Stimulated activated CD8-positive, alpha-beta memory T cell treated with anti-CD3 and anti-CD28 coated beads, Interleukin-15, amount 100 ng/mL, for 24 hours (primary cell): ENCODE measurements at places on chromosomes 5 and 9.

- DNase-seq, result no peak
These were observed 216.1 kb downstream of the ACTL7B start for GRCh38 chr9:108639696-108640095.

DNA sequence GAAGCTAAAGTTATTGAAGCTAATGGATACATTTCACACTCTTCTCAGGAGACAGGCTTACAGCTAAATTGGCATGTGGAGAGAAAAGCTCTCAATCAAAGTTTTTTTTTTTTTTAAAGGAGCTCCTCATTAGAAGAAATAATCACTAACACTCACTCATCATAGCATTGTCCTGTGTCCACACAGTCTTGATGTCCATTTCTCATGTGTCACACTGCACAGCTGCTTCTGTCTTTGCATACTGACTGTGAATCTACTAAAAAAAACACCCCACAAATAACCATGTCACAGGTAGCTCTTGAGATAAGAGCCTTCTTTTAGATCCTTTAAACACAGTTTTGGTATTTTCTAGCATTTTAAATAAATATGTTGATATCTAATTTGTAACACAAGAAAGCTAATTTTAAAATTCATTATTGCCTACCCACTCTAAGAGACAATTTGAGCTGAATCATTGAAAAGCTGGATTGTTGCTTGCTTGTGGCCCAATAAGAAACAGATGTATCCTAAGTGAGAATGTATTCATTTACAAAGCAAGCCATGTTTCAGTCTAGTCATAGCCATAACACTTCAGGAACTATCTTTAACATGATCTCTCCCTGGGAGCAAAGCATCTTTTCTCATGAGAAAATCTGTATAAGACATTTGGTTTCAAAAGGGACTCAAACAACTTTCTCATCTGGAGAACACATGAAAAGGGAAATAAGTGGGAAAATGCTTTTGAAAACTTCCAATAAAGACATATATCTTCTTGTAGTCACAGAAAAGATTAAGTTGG is 48.1 kb upstream of the PCSK1 start:
- no peak for DNase-seq

- DNase-seq, result no peak
These were observed 48.3 kb downstream of the EHMT1 start for GRCh38 chr9:137666955-137667670.

GRCh38 chr9:68793605-68794343 is 88.7 kb downstream of the PIP5K1B start:
- no peak for DNase-seq

- no peak for DNase-seq
These were observed 59.7 kb downstream of the PCSK1 start for GRCh38 chr5:96373381-96373733.

DNA sequence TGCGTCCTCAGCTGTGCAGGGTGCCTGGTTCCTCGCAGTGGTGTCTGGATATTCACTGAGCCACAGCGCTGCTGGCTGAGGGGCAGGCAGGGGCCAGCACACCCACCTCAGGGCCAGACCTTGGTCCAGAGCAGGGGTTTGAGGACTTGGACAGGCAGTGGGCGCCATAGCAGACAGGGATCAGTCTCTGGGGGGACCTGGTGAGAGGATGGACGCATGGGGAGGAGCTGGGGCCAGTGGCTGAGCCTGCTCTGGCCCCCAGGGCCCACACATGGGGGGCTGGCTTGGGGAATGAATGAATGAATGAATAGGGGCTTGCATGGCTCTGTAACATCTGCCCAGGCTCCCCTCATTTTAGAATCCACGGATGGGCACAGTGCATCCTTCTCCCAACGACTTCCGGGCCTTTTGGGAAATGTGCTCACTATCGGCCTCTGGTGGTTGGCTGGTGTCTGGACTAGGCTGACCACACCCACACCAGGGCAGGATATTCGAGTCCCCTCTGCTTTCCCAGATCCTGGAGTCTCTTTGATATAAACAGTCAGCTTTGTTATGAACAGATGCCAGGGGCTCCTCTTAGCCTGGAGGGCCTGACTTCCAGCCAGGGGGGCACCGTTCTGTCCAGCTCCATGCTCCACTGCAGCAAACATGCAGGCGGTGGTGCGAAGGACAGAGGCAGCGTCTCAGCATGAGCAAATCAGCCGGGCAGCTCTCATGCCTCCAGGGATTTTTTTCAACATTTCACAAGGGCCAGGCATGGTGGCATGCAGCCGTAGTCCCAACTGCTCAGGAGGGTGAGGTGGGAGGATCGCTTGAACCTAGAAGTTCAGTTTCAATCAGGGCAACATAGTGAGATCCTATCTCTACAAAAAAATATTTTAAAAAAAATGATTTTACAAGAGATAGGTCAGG is 62.6 kb downstream of the NEK6 start:
- DNase-seq, result peak; percentile 9

DNA sequence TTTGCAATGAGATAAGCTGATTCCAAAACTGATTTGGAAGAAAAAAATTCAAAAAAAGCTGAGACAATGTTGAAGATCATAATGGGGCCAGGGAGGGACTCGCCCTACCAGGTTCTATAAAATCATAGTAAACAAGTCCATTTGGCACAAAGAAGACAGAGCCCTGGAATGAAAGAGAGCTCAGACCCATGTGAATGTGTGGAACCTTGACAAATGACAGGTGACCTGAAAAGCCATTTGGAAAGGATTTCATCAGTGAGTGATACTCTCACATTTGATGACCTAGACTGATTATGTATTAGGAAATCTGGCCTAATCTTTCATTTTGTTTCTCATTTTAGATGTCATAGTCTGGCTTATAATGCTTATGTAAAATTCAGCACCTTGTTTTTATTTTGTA is 26.8 kb downstream of the SPTAN1 start:
- DNase-seq, result no peak

GRCh38 chr5:82491397-82491796 is 213.2 kb upstream of the RPS23 start:
- no peak for DNase-seq

GRCh38 chr9:133163504-133164172 is at the start of gene GBGT1:
Gene GBGT1, minus strand, starts transcription at chr9:133163914. Its CDS starts 1,502 bp downstream, at chr9:133162412.
- DNase-seq, result no peak

DNA sequence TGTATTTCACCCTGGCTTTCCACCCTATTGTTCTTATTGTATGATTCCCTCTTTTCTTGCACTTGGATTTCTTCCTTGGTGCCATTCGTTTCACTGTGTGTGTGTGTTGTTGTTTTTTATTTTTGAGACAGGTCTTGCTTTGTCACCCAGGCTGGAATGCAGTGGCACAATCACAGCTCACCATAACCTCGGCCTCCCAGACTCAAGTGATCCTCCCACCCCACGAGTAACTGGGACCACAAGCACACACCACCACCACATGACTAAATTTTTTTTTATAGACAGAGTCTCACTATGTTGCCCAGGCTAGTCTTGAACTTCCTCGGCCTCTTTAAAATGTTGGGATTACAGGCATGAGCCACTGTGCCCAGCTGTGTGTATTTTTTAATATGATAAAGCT is 72.0 kb downstream of the MLLT3 start:
- DNase-seq, result no peak

DNA sequence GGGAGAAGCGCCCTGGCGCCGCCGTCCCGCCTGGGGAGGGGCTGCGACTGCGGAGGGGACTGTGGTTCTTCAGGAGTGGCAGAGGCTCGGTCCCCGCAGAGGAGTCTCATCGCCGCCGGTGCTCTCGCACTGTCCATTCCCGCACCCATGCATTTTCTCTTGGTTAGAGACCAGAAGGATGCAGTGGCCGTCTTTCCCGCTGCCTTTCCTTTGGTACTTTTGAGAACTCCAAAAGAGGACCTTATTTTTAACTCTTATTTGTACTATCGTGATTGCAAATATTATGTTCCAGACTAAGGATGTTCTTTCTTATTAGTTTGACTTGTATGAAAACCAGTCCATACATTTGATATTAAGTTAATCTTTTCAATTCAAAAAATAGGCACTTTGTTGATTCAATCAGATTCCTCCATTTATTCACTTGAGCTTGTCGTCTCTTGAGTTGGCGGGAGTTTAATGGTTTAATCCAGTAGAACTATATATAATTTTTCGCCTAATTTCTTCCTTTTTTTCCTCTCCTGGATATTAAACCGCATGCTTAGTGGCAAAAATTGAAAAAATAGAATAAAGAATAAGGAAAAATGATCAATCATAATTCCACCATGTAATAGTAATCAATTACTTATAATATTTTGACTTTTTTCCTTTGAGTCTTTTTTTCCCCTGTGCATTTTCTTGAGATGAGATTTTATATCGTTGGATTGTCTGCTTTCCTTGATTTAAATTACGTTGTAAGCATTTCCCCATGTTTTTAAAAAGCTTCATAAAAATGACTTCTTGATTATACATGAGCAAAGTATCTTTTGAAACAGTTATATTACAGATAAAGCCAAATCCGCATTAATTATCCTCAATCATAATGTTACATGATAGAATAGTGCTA is 861 bp downstream of the ZFYVE16 start:
- no peak for DNase-seq

- no peak for DNase-seq
These were observed 100.9 kb downstream of the STRBP start for GRCh38 chr9:123167474-123167873.

DNA sequence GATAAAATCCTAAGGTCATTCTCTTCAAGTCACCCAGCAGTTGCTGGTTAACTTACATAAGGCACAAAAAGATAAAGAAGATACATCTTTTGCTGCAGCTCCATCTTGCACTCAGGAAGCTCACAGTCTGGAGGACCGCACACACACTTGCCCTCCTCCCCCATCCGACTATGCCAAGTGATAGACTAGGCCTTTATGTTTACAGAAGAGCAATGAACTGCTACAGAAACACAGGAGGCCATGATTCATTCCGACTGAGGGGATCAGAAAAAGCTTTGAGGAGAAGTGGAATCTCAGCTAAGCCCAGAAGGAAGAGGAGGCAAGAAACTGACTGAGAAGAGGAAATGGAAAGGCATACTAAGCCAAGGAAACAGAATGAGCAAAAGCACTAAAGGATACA is 17.4 kb downstream of the NRG2 start:
- no peak for DNase-seq

- no peak for DNase-seq
These were observed 40.9 kb downstream of the STX17 start for GRCh38 chr9:99947395-99947794.

GRCh38 chr9:81002242-81002641 is 687.1 kb downstream of the TLE1 start:
- DNase-seq, result no peak

DNA sequence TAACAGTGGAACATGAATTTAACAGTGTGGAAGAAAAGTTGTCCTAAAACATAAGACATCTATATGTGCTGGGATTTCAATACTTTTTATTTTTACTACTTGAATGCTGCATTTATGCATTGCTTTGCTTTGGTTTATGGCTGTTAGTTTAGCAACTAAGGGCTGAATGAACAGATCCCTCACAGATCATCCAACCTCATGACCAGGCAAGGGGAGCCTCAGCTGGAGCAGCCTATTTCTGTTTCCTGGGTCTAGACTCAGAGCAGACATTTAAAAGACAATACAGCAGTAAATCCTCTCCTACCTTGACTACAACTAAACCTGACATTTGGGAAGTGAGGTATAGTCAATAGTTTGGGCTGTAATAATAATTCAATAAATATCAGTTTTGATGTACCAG is 163.3 kb downstream of the AUH start:
- DNase-seq, result no peak

DNA sequence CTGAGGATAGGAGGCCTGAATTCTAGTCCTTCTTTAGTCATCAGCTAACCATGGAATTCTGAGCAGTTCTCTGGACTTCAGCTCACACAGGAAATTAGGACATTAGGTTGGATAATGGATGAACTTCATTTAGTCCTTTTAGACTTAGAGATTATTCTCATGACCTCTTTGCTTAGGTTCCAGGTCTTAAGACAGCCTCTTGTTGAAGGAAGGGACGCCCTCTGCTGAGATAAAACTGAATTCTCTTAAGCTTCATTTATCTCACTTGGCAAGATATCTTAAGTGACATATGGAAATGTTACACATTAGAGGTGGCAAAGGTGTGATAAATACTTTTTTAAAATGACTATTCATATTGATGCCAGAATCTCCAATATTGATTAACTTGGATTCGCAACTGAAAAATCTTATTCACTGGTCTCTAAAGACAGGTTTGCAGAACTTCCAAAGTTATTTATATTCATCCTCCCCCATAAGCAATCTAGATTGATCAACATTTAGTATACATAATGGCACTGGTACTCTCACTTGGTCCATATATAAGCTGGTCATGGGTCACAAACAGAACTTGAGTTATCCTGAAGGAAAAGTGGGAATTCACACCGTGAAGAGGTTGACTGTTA is 16.9 kb upstream of the ZNF366 start:
- DNase-seq, result no peak

GRCh38 chr5:76679231-76679630 is 36.7 kb upstream of the F2R start:
- no peak for DNase-seq

DNA sequence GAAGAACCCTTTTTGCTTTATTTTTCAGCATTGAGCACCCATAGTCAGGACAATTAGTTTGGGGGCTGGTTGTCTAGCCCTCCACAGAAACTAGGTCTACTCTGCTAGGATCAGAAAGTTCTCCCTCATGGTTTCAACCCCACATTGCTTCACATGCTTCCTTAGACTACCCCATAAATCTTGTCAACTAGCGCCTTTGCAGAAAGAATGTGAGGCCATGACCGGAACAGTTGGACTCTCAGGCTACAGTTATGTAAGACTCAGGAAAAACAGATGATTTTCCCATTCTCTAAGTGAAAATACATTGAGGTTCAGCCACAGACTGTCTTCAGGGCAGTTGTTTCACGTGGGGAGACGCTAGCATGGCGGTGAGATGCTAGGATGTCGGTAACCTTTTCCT is 255.6 kb downstream of the NR3C1 start:
- no peak for DNase-seq

DNA sequence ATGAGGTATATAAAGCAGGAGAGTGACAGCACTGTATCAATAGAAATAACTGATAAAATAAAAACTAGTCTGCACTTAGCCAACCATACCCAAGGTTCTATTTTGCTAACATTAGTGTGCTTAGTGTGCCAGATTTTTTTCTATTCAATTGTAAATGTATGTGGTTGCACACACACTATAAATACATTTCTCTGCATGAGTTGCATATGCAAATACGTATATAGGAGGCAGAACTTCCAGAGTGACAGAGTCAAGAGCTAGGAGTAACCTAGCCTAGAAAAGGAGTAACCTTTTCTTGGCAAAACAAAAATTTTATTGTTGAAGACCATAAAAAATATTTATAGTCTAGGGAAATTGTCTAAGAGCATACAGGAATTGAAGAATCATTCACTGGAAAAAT is 461.6 kb downstream of the GABRG2 start:
- no peak for DNase-seq
